ENCODE measurements at places on chromosomes 7 and 10.

- no peak for DNase-seq
Measured at GRCh38 chr10:74530981-74531380, 295.4 kb upstream of the KAT6B start.

GRCh38 chr10:70679498-70679897, 7.2 kb downstream of the ADAMTS14 start:
- DNase-seq, result no peak

GRCh38 chr7:51949726-51950644, 633.4 kb upstream of the COBL start:
- no peak for DNase-seq

GRCh38 chr10:120609006-120609405, 152.0 kb downstream of the PLPP4 start:
- DNase-seq, result no peak

DNA sequence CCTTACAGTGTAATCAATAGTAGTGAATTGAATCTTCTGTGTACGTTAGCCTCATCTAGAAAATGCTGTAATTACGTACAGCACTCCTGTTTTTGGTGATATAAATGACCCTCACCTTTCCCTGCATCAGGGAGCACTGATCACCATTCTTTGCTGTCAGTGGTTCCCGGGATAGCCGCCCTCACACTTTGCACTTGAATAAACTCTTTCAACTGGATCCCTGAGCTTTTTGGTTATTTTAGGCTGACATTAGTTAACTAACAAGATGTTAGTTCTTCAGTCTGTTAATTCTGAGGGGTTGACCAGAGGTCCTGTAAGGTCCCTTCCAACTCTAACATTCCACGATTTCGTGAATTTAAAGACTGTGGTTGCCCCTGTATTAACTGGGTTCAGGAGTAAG, 23.4 kb upstream of the ZC3HAV1 start:
- DNase-seq, result no peak

- DNase-seq, result no peak
Measured at GRCh38 chr10:132551808-132552130, 14.2 kb downstream of the INPP5A start.
